ENCODE measurements at places on chromosomes 13 and 19.

GRCh38 chr19:30204721-30205120 lies 167.5 kb upstream of the ZNF536 start:
- no peak for DNase-seq

- no peak for DNase-seq
Measured at GRCh38 chr13:100063906-100064305, 25.0 kb upstream of the PCCA start.

DNA sequence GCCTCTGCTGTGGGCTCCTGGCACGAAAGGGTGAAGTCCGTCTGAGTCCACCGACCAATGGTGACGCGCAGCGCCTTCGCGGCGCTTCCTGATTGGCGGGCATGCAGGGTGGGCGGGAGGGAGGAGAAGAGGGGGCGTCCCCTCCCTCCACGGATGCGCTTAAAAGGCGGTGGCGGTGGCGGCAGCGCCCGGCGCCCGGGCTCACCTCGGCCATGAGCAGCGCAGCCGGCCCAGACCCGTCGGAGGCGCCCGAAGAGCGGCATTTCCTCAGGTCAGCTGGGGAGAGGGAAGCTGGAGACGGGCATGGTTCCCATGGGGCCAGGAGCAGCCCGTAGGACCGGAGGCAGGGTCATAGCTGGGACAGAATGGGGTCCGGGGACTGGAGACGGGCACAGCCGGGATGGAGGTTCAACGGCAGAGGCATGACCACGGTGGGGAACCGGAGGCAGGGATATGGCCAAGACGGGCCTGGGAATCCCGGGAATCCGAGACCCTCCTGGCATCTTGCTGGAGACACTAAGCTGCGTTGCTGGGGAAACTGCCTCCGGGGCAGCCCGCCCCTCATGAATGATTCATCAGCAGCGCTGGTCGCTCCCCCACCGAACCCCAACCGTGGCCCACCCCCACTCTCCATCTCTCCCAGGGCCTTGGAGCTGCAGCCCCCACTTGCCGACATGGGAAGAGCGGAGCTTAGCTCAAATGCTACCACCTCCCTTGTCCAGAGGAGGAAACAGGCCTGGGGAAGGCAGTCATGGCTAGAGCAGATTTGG lies at the start of gene YJEFN3:
TSS of gene YJEFN3 (plus strand) at position 191 of the 770 bp plus-strand sequence. CDS start at position 213, 22 bp downstream.
- no peak for DNase-seq

GRCh38 chr13:105346141-105346775 lies 1189.2 kb downstream of the EFNB2 start:
- no peak for DNase-seq

DNA sequence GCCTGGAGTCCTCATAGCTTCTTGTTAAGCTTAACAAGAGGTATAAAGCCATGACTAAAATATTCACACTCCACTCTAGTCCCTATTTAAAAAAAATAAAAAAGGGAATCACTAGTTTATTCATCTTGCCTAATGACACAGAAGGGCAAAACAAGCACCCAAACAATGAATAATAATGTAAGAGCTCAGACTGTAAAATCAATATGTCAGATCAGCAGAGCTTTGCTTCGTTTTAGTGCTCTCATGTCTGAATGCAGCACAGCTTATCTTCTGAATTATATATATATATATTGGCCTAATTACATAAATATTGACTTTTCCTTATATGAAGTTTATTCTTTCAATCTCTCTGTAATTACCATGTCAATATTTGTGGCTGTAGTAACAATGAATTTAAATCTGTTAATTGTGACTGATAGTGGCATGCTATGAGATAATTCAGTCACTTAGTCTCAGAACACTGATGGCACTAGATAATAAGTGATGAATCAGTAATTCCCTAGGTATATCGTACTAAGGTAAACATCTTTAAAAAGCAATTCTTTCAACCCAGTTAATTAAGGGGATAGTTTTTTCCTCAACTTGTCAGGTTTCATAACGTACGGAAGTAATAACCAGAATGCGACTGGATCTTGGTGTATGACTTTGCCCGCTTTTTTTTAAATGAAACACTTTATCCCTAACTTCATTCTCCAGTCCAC lies 361.9 kb upstream of the GPC6 start:
- no peak for DNase-seq

GRCh38 chr19:940591-941291 lies 14.9 kb downstream of the ARID3A start:
- no peak for DNase-seq

DNA sequence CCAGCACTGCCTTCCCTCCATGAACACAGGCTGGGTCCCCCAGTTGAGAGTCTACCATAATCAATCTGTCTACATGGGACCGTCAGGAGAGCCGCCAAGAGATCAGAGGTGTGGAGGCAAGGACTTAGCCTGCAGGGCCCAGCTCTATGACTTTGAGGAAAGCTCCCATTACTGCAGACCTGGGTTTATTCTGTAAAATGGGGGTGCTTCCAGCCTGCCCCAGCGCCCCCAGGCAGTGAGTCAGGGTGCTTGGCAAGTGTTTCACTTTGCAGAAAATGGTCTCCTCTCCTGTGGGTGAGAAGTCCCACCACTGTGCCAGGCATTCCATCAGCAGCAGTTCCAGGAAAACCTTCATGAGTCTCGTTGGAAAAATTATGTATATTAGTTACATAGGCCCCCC lies 75.5 kb upstream of the VSTM2B start:
- no peak for DNase-seq

DNA sequence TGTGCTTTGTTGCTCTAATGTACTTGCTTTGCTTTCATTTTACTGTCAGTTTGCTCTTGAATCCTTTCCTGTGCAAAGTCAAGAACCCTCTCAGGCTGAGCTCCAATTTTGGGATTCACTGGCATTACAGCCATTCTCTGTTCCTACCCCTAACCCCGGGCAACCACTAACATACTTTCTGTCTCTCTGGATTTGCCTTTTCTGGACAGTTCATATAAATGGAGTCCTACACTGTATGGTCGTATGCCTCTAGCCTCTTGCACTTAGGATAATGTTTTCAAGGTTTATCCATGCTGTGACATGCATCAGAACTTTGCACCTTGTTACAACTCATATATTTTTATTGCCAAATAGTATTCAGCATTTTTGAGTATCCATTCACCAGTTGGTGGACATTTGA lies 2.7 kb upstream of the TEX30 start:
- no peak for DNase-seq

All from NCI-H524 treated with DMSO at 0.1 percent for 48 hours (cell line).